ENCODE measurements at places on chromosomes 5 and 9.

DNA sequence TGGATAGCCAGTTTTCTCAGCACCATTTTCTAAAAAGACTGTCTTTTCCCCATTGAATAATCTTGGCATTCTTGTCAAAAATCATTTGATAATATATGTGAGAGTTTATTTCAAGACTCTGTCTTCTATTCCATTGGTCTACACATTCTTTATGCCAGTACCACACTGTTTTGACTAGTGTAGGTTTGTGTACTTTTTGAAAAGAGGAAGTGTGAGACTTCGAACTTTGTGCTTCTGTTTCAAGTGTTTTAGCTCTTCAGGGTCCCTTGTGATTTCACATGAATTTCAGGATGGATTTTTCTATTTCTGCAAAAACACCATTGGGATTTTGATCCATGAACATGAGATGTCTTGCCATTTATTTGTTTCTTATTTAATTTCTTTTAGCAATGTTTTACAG lies 78.5 kb upstream of the ALDH1A1 start:
- no peak for DNase-seq

- no peak for DNase-seq
Observed at GRCh38 chr5:98391921-98392625, 381.4 kb upstream of the RGMB start.

- no peak for DNase-seq
Observed at GRCh38 chr5:8773046-8773615, 772.7 kb downstream of the SEMA5A start.

DNA sequence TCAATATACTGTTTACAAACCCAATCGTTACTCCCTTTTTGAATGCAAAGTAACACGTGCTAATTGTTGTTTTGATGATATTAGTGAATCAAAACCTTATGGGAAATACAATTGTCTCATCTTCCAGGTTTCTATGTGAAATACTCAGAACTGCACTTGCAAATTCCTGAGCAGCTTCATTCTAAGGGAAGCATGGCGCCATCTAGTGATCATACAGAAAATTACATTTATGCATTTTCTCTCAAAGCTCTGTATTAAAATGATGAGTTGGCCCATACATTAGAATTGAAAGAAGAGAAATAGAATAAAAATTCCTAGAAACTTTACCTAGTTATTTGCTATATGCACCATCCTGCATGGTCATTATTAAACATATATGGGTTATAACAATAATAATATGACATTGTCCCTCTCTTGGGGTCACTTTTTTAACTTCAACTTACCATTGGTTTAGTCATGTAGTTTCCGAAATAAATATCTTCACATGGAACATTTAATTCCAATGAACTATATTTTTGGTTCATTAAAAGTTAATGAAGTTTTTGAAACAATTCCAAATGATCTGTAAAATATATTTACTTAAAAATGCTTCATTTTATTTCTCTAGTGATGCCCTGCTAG lies 220.0 kb downstream of the PDE4D start:
- peak; percentile 13 for DNase-seq

All from DMS79 treated with DMSO at 0.1 percent for 48 hours (cell line).